ENCODE measurements at places on chromosomes 3 and 15.
A peak's percentile ranks its signal among the peaks of the same experiment; 100 is the strongest.

- DNase-seq = no peak
Measured at GRCh38 chr3:69031635-69032034, 18.2 kb upstream of the EOGT start.

DNA sequence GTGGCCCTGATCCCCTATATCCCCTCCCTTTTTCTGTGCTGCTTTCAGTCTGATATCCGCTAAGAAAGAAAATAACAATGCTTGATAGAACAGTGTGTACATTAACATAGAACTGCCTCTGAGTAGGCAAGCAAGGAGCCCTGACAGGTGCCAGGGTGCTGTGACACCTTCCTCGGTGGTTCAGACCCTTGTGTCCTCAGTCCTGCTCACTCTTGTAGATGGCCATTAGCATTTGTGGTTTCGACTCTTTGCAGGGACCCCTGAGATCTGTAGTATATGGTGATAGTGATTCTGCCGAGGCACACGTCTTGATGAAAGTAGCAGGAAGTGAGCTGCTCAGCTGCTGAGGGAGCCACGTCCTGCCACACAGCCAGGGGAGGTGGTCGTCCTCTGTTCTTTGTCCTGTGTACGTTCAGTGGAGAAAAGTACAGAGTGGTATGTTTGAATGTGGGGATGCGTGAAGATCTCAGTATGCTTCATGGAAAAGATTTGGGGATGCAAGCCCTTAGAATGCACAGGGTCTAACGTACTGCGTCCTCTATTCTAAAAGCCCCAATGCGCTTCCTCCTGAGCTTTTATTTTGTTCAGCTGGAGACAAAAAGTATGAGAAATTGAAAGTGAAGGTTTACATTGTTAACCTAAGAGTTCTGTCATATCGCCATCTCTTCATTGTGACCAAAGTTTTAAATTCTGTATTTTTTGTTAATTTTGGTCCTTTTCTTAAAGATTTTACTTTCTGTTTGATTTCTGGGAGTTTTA is 35.4 kb downstream of the PXYLP1 start:
- peak; percentile 22 for DNase-seq

- DNase-seq = no peak
Measured at GRCh38 chr3:109887293-109887692, 549.9 kb upstream of the DPPA4 start.

GRCh38 chr3:158443632-158444031 is 127.4 kb upstream of the MLF1 start:
- no peak for DNase-seq

GRCh38 chr3:62558549-62559112 is 185.3 kb upstream of the FEZF2 start:
- no peak for DNase-seq

- DNase-seq = no peak
Measured at GRCh38 chr15:45146405-45146804, 16.6 kb downstream of the DUOX1 start.

DNA sequence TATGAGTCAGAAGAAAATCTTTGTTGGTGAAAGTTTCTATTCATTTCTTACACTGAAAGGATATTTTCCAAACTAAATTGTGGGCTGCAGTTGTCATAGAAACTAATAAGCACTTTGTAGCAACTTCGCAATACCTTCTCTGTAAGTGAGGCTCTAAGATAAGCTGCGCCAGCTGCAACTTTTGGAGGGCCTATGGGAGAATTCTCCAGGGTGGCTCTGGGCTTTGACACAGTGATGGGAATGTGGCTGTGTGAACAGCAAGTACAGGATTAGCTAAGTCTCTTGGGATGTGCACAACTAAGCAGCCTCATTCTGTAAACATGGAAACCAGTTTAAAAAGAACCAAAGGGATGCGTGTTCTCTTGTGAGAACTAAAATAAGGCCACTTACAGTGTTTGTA is 124.6 kb upstream of the SGO1 start:
- DNase-seq = no peak

DNA sequence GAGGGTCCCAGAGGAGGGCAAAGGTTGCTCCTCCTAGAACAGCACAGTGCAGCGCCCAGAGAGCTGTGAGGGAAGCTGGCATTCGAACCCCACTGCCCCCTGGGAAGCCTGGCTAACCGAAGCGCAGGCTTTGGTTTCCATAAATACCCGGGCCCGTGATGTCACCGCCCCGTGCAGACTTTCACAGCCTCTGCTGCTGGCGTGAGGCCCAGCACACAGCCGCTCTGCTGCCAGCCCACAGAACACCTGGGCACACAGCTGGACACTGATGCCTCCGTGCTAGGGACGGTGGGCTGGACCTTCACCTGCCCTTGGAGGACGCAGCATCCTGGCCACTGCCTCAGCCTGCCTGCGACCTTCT is 1.0 kb downstream of the IQSEC1 start:
- no peak for DNase-seq

DNA sequence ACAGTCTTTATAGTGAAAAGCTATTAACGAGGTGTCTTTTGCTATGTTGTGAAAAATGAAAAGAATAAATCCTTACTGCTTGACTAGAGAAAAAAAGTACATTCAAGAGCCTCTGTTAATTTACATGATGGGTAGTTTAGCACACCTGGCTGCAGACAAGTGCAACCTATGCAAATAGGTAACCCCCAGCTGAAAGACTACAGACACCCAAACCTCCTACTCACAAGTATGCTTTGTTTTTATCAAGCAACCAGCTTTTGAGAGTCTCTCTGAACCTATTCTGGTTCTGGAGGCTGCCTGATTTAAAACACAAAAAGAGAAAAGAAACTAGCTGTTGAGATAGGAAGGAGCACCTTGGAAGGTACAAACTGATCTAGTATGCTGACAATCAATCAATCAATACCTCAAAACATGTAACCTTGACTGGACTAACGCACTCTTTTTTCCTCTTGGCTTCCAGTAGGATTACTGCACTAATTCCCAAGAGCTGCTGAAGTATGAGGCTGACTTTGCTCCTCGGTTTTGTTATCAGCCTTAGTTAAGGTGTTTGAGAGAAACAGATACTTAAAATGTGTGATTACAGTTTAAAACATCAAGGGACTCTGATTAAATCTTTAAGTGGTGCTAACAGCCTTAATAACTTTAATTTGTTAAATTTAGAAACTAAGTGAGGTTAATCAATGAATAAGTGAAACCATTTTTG is 63.6 kb downstream of the OSBPL10 start:
- DNase-seq = no peak

GRCh38 chr3:15724446-15724845 is 73.3 kb downstream of the ANKRD28 start:
- DNase-seq = no peak

- no peak for DNase-seq
Measured at GRCh38 chr15:75051711-75052110, 28.3 kb downstream of the PPCDC start.

- DNase-seq = no peak
Measured at GRCh38 chr3:102529452-102529851, 94.6 kb downstream of the ZPLD1 start.

DNA sequence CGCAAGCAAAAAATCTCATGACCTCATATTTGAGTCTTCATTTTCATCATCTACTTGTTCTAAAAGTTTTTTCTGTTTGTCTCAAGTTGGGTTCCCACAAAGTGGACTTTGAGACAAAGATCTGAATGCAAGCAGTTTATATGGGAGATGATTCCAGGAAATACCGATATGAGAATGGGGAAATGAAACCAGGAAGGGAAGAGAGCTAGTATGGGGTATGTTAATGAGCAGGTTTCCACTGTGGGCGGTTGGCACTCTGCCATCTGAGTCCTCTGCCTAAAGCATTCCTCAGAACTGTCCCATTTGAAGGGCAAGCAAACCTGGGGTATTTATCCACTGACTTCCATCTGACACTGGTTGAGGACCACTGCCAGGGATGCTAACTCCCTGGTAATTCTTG is 8.8 kb downstream of the ADPRH start:
- DNase-seq = no peak

- peak; percentile 25 for DNase-seq
Measured at GRCh38 chr3:15206662-15207576, 873 bp downstream of the CAPN7 start.

GRCh38 chr3:53226841-53227407 is 28.9 kb downstream of the TKT start:
- DNase-seq = no peak

GRCh38 chr15:63340353-63340752 is 41.3 kb downstream of the CA12 start:
- DNase-seq = no peak

Measured in stimulated activated CD4-positive, alpha-beta T cell treated with anti-CD3 and anti-CD28 coated beads, Interleukin-1b, Interleukin-23, amount 100 ng/mL, for 48 hours (primary cell).